Breast epithelium (tissue), 4 donors: ENCODE measurements at places on chromosomes 3 and 15.

- DNase-seq: no peak
Measured at GRCh38 chr3:114079761-114080160, 23.2 kb downstream of the QTRT2 start.

- no peak for DNase-seq
Measured at GRCh38 chr15:60407415-60407805, 9.6 kb upstream of the ANXA2 start.

- no peak for DNase-seq
Measured at GRCh38 chr15:53034767-53035245, 244.7 kb upstream of the ONECUT1 start.

- DNase-seq: no peak
Measured at GRCh38 chr3:167466966-167467365, 6.9 kb downstream of the SERPINI2 start.

DNA sequence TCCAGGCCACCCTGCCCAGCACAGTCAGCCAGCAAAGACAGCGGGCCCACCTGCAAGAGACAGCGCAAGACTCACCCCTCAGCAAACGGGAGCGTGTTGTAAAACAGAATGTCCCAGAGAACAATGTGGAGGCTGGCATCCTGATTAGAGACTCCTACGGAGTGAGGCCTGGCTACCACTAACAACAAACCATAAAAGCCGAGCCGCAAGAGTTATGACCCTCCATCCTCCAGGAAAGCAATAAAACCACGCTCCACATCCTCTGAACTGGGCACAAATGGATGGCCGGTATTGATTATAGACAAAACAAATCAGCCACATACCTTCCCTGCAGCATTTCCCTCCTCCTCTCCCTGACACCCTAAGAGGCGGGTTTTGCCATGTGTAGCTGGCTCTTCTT is 75.8 kb upstream of the LIPC start:
- no peak for DNase-seq

DNA sequence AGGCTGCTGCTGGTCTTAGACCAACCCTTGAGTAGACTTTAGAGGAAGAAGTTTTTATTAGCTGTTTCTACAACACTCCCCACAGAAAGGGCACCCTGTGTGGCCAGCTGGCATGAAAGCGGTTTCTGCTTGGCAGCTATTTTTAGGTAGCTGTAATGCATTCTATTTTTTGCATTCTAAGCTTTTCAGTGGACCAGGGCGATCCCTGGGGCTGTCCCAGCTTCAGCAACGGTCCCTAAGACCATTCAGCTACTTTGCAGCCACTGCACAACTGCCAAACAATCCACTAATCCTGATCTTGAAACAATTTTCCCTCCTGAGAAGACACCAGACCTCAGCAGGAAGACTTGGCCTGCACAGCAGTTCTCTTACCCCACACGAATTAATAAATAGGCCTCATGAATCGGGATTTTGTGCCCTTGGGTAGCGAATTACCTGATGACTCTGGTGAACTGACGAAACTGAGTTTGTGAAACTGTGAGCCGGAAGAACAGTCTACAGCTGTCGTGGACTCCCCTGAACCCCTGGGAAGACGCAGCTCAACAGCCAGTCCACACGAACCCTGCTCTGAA is 14.6 kb upstream of the TFRC start:
- DNase-seq: no peak

DNA sequence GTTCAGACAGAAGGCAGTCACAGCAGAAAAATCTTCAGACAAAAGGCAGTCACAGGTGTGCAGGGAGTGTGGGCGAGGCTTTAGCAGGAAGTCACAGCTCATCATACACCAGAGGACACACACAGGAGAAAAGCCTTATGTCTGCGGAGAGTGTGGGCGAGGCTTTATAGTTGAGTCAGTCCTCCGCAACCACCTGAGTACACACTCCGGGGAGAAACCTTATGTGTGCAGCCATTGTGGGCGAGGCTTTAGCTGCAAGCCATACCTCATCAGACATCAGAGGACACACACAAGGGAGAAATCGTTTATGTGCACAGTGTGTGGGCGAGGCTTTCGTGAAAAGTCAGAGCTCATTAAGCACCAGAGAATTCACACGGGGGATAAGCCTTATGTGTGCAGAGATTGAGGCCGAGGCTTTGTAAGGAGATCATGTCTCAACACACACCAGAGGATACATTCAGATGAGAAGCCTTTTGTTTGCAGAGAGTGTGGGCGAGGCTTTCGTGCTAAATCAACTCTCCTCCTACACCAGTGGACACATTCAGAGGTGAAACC is 27.6 kb downstream of the ZNF589 start:
- peak; percentile 63 for DNase-seq

DNA sequence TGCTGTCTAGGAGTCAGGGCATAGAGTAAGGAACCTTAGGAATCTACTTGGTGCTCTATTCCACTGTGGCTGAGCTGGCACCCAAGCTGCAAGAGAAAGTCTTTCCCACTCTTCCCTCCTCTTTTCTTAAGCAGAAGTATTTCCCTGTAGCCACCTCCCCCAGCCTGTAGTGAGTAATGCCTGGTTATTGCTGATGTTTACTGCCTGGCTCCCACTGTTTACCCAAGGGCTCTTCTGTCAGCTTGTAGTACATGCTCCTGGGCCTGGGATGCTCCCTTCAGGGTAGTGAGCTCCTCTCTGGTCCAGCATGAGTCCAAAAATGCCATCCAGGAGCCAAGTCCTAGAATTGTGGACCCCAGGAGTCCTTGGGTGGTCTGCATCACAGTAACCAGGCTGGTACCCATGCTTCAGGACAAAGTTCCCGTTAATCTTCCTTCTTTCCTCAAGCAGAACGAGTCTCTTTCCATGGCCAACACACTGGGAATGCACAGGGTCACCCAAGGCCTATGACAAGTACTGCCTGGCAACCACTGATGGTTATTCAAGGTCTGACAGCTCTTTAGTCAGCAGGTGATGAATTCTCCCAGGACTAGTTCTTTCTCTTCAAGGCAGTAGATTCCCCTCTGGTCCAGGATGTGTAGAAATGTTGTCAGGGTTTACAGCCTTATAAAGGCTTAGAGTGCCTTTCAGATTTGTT is 17.6 kb downstream of the GALK2 start:
- no peak for DNase-seq

- no peak for DNase-seq
Measured at GRCh38 chr15:57922776-57923175, 142.7 kb downstream of the ALDH1A2 start.

DNA sequence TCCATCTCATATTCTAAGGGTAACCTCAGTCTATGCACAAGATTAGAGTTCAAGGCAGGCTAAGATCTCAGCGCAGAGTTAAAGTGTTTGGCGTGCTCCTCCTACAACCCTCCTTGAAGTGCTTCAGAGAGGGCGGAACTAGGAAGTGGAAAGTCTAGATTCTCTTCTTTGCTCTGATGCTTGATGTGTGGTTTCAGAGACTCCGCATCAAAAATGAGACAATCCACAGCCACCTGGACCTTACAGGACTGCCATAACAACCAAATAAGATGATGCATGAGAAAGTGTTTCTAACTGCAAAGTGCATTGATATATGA is 161.3 kb upstream of the ATP11B start:
- DNase-seq: no peak

DNA sequence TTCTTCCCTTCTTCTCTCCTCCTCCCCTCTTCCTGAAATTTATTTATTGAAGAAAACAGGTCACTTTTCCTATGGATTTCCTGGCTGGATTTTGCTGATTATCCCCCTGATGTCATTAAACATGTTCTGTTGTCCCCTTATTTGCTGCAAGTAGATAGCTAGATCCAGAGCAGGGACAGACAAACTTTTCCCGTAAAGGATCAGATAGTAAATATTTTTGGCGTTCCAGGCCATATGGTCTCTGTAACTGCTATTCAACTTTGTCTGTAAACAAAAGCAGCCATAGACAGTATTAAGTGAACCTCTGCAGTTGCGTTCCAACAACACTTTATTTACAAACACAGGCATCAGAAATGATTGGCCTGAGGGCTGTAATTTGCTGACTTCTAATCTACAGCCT is 241.3 kb downstream of the NEK10 start:
- no peak for DNase-seq

- DNase-seq: no peak
Measured at GRCh38 chr3:64859625-64860535, 172.1 kb upstream of the ADAMTS9 start.

- no peak for DNase-seq
Measured at GRCh38 chr3:14312375-14312774, 90.0 kb upstream of the SLC6A6 start.

DNA sequence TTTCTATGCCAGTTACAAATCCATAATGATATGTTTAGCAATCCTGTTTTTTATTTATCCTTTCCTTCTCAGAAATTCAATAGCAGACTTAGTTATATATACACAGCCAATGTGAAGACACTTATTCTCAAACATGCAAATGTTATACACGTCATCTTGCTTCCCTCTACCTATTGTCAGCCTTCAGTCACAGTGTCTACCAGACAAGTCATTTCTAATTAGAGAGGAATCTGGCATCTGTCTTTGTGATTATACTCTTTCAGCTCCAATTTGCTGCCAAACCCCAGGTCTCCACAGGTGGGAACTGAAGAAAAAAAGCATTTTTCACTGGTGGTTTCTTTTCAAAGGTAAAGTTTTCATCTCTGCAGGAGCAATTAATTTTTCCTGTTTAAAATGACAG is 793.1 kb downstream of the AGBL1 start:
- no peak for DNase-seq

GRCh38 chr15:30969724-30970123 is 21.7 kb downstream of the MTMR10 start:
- DNase-seq: no peak

DNA sequence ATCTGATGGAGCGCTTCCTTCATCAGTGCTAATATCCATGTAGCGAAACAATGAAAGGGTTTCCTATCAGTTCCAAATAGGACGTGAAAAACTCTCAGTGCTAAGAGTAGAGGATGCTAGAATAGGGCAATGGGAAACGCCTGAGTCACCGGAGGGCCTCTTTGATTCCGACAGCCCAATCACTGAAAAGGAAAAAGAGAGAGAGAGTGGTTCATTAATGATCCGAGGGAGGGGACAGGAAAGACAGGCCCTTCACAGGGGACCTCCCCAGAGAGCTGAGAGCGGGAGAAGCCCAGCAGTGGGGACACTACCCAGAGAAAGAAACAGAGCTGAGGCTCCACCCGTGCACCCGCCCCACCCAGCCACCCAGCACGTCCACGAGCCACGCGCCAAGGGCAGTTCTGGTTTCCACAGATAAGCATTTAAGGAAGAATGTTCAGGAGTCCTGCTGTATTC is 76.9 kb downstream of the RPN1 start:
- no peak for DNase-seq

GRCh38 chr15:36879568-36880222 is 220.7 kb downstream of the MEIS2 start:
- DNase-seq: no peak

GRCh38 chr3:89184151-89184995 is 77.0 kb downstream of the EPHA3 start:
- no peak for DNase-seq

GRCh38 chr15:67244971-67245478 is 9.4 kb downstream of the AAGAB start:
- DNase-seq: no peak

GRCh38 chr3:138457863-138458735 is 23.7 kb downstream of the ESYT3 start:
- DNase-seq: peak; percentile 24

DNA sequence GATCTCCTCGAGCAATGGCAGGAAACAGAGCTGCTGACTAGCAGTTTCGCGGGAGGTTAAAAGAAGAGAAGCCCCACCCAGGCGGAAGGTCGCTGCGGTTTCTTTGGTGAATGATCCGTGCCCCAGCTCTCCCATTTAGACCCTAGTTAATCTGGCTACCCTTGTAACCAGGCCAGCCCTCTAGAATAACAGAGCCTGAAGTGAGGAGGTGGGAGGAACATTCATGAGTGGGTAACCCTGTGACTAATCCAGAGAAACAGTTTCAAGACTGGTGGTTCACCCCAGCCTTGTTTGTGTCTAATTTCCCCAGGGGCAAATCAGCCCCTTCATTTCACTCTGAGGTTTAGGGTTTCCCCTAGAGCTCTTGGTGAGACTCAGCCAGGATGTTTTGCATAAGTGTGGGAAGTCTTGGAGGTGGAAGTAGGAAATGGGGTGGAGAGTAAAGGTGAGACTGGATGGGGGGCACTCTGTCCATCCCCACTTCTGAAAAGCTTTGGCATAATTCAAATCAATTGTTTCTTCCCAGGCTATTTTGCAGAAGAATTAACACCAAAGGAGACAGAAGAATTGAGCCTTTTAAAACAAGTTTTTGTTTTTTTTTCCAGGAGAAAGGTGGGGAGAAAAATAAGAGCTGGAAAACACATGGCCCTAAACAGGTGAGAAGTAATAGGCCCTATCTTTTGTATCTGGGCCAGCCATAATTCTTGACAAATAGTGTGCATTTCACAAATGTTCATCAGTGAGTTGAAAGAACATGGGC is 303.1 kb downstream of the RPLP1 start:
- no peak for DNase-seq

DNA sequence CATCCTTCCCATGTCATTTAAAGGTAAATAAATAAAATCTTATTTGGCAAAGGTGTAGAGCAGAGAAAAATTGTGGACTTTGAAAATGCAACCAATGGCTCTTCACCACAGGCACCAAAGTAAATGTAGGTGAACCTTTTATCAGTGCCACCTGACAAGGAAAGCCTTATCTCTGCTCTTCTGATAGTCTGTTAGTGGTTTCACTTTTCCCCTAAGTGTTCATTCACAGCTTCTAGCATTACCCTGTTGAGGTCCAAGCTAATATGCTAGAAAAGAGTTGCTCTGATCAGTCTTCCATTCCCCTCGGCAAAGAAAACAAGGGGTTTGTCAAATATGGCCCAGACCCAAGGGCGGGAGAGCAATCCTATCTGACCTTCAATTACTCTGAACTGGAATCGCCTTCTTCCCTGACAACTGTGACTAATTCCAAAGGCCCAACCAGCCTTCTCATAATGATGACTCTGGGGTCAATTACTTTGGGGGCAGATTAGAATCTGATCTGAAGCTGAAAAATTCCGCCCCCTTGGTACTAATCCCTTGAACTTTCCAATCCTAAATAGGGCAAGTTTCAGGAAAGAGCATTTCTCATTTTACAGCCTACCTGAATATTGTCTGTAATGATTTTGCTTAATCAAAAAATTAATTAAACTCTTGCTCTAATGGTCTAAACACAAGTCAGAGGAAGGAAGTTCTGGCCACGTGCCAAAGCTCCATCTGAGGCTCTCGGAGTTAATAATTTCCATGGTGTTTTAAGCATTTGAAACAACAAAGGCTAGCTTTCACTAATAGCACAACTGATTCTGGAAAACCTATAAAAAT is 52.4 kb downstream of the SETMAR start:
- no peak for DNase-seq

DNA sequence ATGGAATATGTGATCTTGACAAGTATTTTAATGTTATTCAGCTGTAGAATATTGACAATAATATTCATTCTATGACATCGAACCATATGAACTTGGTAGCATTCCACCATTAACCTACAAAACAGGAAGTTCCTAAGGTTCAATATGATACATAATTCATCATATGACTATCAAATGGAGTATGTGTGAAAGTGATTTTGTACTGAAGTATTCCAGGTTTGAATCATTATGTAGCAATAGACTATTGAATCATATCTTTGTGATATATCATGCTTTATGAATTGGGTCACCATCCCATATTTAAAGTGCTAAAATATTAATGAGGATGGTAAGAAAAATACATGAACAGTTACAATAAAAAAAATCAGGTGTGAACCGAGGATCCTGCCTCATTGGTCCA is 95.1 kb downstream of the TP63 start:
- no peak for DNase-seq
